ENCODE measurements at places on chromosomes 5 and 9.

DNA sequence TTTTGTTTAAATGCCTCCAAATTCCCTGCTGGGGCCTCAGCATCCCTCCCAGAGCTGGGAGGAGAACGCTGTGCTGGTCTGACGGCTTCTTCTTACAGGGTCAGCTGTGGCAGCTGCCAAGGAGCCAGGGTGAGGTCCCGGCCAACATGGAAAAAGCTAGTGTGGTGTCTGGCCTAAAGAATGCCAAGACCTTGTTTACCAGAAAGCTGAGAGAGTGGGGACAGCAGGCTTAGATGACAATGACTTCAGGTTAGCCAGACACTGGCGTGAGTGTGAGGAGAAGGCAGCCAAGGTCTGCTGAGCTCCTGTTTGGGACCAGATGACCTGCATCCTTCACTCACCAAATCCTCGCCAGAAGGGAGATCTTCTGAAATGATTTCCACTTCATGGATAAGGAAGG is 112.5 kb downstream of the CRB2 start:
- DNase-seq, result no peak

GRCh38 chr9:132588501-132589147 is 6.2 kb downstream of the BARHL1 start:
- no peak for DNase-seq

GRCh38 chr5:147267082-147267832 is 32.4 kb downstream of the STK32A start:
- DNase-seq, result no peak

GRCh38 chr9:69981686-69982445 is 61.8 kb upstream of the MAMDC2 start:
- peak; percentile 67 for DNase-seq

DNA sequence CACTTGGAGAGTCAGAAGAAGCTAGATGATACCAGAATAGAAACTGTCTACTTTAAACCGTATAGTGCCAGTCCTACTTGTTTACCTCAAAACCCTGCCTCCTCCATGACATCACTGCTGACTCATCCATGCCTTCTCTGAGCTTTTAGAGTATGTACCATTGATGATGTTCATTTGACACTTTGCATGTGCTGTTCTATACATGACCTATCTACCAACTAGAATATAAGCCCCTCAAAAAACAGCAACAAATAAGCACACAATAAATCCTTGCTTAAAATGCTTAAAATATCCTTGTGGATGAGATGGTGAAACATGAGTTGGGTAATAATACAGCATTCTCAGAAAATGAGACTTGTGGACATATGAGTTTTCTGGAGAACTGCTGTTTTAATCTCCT is 2.6 kb downstream of the CTNNAL1 start:
- peak; percentile 86 for DNase-seq

GRCh38 chr9:134858051-134858841 is 22.4 kb upstream of the FCN2 start:
- peak; percentile 38 for DNase-seq

GRCh38 chr9:122827761-122828093 is 661 bp downstream of the PDCL start:
- DNase-seq, result no peak

DNA sequence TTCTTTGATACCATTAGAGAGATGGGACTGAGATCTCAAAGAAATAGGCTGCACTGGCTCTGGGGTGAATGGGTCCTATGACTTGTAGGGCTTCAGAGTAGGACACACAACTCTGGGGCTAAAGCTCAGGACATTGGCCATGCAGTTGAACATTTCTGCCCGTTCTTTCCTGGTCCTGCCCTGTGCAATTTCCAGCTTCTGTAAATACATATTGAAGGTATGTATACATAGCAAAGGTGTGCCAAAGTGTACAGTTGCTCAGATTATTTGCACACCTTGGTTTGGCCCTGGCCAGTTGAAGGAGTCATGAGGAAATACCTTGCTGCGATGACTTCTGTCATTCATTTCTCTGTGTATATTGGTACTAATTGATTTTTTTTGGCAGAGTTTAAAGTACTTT is 52.8 kb upstream of the TAF11L2 start:
- no peak for DNase-seq

DNA sequence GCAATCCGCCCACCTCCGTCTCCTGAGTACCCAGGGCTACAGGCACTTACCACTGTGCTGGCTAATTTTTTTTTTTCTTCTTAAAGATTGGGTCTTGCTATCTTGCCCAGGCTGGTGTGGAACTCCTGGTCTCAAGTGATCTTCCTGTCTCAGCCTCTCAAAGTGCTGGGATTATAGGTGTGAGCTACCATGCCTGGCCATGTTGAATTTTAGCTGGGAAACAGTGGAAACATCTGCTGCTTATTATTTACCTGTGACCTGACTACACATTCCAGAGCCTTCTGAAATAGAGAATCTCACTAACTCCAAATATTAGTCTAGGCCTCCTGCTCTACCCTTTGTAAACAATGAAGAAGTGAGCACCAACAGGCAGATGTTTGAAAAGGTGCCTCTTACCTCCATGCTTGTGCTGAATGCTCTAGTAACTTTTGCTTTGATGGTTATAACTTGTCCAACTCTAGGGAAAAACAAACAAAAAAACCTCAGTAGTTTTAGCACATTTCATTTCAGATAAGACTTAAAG is 22.5 kb downstream of the ACOT12 start:
- no peak for DNase-seq

DNA sequence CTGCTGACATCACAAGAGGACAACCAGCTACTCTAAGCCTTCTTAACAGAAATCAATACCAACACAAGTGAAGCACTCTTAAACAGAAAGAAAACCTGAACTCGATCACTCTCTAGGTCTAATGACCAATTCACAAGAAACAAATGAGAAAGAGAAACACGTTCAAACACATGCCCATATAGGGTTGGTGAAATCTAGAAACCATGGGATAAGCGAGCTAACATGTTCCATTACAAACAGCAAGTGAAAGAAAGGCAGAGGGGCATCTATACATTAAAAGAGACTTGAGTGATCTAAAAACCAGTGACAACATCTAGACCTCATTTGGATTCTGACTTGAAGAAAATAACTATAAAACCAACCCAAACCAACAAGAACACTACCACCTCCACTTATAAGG is 74.9 kb upstream of the RETREG1 start:
- DNase-seq, result no peak

- no peak for DNase-seq
These were observed 127.1 kb downstream of the MYO10 start for GRCh38 chr5:16809010-16809394.

- DNase-seq, result no peak
These were observed 37.7 kb downstream of the NXNL2 start for GRCh38 chr9:88572684-88573083.

DNA sequence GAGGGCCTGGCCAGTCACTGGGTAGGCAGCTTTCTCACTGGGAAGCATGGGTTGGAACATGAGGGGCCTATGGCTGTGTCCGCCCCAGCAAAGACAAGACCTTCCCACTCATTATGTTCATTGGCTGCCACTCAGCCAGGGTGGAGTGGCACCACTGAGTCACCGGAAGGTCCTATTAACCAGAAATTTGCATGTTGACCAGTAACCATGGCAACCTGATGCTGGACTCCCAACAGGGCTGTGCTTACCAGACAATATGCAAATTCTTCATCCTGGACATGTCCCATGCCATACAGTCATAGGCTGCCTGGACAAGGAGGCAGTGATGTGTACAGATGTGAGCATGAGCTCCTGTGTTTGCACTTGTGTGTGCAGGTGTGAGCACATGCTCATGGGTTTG is 66.7 kb downstream of the PSD2 start:
- DNase-seq, result peak; percentile 35

- peak; percentile 63 for DNase-seq
These were observed 103.2 kb downstream of the PDE4D start for GRCh38 chr5:59790376-59790775.

GRCh38 chr5:96844481-96844990 is 31.8 kb upstream of the ERAP2 start:
- peak; percentile 28 for DNase-seq

DNA sequence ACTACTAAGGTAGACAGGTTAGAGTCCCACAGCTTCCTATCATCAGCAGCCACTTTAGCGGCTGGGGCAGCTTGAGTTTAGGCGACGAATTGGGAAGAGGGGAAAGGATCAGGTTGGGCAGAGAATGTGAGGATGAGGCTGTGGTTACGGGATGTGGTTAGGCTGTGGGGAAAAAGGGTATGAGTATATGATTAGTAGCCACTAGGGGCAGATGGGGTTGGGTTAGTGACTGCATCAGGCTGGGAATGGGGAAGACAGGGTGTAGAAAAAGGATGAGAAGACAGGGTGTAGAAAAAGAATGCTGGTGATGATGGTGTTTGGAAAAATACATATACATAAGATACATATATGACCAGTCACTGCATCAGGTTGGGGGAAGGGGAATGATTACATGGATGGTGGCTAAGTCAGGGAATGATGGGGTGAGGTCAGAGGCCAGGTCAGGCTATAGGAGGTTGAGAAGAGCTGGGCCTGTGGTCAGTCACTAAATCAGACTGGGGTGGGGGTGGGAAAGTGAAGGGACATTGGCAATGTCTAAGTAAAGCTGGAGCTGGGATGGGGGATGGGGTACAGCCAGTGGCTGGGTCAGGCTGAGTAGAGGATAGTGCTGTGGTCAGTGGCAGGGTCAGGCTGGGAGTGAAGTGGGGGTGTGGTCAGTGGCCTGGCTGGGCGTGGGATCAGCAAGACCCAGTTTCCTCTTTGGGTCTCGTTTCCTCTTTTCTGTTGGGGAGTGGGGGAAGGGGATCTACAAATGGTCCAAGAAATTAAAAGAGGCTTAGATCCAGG is 2.1 kb downstream of the TLN1 start:
- peak; percentile 75 for DNase-seq

- DNase-seq, result no peak
These were observed 344.2 kb downstream of the SPATA31D1 start for GRCh38 chr9:82332774-82333152.

- no peak for DNase-seq
These were observed 333.4 kb upstream of the PUM3 start for GRCh38 chr9:3177146-3177761.

- no peak for DNase-seq
These were observed 243.6 kb downstream of the PBX3 start for GRCh38 chr9:125990793-125991220.

GRCh38 chr9:134935056-134935640 is 17.4 kb upstream of the FCN1 start:
- DNase-seq, result no peak

- DNase-seq, result no peak
These were observed 443.4 kb downstream of the DTWD2 start for GRCh38 chr5:118544887-118545449.

DNA sequence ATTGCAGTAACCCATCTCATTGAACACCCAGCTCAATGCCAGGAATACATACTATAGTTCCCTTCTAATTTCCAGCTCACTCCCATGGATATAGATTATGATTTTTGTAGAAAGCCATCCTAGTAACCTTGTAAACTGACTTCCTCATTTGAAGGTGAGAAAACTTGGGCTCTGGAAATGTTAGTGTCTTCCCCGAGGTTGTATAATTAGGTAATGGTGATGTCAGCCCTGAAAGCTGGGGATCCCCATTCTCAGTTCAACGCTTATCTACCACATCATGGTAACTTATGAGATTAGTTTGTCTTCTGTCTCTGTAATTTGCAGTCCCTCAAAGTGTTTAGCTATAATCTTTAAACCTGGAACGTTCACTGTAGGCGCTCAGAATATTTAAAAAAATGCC is 34.6 kb upstream of the PTCH1 start:
- no peak for DNase-seq

DNA sequence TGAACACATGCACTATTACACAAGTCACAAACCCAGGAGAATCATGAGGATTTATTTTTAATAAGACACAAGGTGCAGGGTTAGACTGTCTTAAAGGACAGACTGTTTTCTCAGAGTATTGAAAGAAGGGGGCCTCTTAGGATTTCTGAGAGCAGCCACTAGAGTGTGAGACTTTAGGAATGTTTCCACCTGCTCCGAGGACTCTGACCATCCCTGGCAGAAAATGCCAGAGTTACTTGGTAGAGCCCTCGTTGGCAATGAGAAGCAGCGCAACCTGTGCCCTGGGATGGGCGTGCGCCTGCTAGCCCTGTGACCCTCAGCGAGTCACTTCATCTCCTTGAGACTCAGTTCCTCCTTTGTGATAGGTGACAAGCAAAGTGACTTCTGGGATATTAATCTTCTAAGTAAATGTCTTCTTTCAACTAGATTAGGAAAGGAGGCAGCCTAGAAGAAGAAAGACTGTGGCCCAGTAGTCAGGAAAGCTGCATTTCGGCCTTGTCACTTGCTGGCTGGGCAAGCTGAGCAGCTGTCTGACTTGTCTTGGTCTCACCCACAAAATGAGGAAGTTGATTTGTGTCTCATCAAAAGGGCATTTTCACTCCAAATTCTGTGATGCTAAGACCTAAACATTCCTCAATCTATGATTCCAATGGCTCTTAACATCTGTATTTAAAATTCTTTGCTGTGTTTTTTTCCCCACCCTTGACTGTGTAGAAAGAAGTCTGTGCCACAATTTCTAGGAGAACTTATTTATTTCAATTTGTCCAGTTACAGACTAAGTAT is 60.5 kb downstream of the PTCD2 start:
- DNase-seq, result no peak

Measured in astrocyte of the spinal cord (primary cell).